ENCODE measurements at places on chromosomes 3 and 15. TPM values are rescaled to one million over a fixed set of nuclear protein-coding genes. Genes with fewer than 3 reads are reported as not detected.

FHIT gene
- 15.6 TPM for total RNA-seq

LYZL4 gene
- total RNA-seq, result not detected

CTXN2 gene
- not detected for total RNA-seq

ERICH6 gene
- total RNA-seq, result not detected

AAGAB gene
- 53.7 TPM for total RNA-seq

RNF13 gene
- 143 TPM for total RNA-seq

DNAH12 gene
- 0.27 TPM for total RNA-seq

TSC22D2 gene
- total RNA-seq, result 35.1 TPM

CFAP161 gene
- total RNA-seq, result not detected

INTS14 gene
- 69.6 TPM for total RNA-seq

FBXW12 gene
- total RNA-seq, result not detected

PLAAT1 gene
- total RNA-seq, result 11.0 TPM

CELSR3 gene
- 0.54 TPM for total RNA-seq

AMIGO3 gene
- total RNA-seq, result 2.8 TPM

APOD gene
- total RNA-seq, result 756 TPM

NOX5 gene
- 0.22 TPM for total RNA-seq

POPDC2 gene
- 1.9 TPM for total RNA-seq

Data from thyroid gland (tissue), 4 donors.